ENCODE measurements at places on chromosomes 12 and 14.

GRCh38 chr14:93993382-93993781, 3.7 kb upstream of the CCDC197 start:
- DNase-seq: no peak

DNA sequence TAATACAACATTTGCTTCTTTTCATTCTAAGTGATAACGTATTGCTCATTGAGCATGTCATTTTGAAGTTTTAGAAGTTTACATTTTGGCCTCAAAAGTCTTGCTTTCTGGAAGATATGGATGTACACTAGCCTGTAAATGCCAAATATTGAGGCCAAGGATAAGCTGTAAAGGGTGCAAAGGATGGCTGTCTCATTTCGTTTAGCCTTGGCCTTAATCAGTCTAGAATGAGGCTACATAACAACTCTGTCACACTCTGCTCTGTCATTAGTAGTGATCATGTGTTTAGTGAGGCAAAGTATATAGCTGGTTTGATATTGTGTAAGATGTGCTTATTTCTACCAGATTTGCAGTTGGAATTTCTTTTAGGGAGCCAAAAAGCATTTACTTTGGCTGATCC, 344.5 kb downstream of the TMTC2 start:
- no peak for DNase-seq

- DNase-seq: no peak
Observed at GRCh38 chr12:89210277-89210676, 142.0 kb downstream of the DUSP6 start.

- DNase-seq: no peak
Observed at GRCh38 chr14:55891692-55892091, 226.5 kb upstream of the PELI2 start.

GRCh38 chr12:26416550-26416949, 221.2 kb downstream of the SSPN start:
- DNase-seq: no peak

GRCh38 chr14:65881642-65882041, 469.1 kb downstream of the FUT8 start:
- no peak for DNase-seq

GRCh38 chr14:68687746-68688145, 105.1 kb downstream of the ZFP36L1 start:
- no peak for DNase-seq

DNA sequence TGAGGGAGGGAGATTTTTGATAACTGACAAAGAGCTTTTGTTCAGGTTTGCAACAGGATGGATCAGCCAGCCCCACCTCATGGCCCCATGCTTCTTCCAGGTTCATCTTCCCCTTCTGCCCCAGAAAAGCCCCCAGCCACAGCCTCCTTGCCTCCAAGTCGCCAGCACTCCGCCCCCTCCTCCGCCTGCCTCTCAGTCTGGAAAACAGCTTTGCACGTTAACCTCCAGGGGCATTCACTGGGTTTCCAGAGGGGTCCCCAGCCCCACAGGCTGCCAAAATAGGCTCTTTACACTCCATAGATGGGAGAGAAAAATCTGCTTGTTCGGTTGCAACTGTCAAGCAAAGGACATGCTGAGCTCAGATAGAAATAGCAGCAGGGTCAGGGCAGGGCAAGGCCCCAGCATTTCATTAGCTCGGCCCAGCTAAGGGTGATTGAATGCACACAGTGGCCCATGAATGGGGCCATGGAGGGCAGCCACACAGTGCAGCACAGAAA, 253.6 kb downstream of the ZFP36L1 start:
- DNase-seq: no peak

DNA sequence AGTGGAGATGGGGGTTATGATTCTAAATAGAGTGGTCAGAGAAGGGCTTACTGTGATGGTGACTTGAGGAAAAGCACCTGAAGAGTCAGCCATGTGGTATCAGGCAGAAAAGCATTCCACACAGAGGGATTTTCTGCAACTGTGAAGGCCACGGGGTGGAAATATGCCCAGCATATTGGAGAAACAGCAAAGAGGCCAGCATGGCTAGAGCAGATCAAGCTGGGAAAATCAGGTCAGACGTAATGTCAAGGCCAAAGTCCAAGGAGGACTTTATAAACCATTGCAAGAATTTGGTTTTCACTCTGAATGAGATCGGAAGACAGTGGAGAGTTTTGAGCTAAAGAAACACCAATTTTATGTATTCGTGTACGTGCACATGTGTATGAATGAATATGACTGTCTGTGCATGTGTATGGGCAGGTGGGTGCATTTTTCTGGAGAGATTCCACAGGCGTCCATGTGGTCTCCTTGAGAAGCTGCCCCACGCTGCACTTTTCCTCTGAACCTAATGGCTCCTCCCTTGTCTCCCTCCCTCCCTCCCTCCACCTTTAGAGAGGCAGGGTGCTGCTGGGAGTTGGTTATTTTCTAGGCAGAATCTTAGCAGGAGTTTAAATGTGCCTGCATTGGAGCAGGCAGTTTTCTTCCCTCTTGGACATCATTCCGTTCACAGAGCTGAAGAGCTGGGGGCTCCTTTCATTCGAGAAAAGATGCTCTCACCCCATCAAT, 97.4 kb upstream of the PPP4R3A start:
- DNase-seq: no peak

- no peak for DNase-seq
Observed at GRCh38 chr14:85454226-85454813, 75.6 kb upstream of the FLRT2 start.

GRCh38 chr14:96658611-96659010, 138.6 kb upstream of the VRK1 start:
- DNase-seq: no peak

DNA sequence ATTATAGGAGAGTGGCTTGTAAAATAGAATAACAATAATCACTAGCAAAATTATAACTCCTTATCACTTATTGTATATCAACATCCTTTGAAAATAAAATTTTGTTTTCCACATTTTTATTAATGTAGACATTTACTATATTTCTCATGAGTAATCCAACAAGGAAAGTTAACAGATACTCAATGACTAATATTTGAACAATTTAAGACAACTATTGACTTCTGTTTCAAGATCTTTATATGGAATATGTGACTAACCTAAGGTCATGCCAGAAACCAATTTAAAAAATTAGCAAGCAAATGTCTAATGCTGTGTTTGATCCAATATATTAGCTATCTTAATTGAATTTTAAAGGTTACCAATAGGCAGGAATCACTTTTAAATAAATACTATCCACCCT, 638.5 kb upstream of the FLRT2 start:
- no peak for DNase-seq

DNA sequence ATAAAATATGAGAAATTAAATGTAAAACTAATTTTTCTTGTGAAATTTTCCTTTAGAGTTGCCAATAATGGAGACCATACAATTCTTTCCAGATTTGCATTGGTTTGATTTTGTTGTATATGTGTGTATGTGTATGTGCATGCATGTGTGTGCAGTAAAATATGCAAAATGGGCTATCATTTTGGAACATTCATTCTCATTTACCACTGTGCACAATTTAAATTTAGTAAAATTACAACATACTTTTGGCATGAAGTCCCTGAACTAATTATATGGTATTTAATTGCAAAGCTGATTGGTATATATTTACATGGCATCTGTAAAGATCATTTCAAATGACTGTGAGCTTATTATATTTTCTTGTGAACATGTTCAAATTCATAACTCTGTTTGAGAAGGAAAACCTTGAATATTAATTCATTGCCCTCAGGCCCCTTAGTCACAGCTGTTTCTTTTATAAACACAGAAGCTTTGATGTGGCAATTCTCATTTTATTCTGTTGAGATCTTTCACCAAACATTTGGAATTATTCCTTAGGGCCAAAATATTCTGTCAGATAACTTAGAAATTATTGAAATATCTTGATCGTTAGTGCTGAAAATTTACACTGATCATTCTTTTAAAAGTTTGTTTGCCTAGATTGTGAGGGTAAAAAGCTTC, 17.6 kb downstream of the KERA start:
- no peak for DNase-seq

GRCh38 chr12:79397609-79398008, 293.2 kb downstream of the PAWR start:
- DNase-seq: no peak

- DNase-seq: no peak
Observed at GRCh38 chr12:122080149-122081082, 1.9 kb downstream of the MLXIP start.
